ENCODE measurements at places on chromosomes 6 and 20.

DNA sequence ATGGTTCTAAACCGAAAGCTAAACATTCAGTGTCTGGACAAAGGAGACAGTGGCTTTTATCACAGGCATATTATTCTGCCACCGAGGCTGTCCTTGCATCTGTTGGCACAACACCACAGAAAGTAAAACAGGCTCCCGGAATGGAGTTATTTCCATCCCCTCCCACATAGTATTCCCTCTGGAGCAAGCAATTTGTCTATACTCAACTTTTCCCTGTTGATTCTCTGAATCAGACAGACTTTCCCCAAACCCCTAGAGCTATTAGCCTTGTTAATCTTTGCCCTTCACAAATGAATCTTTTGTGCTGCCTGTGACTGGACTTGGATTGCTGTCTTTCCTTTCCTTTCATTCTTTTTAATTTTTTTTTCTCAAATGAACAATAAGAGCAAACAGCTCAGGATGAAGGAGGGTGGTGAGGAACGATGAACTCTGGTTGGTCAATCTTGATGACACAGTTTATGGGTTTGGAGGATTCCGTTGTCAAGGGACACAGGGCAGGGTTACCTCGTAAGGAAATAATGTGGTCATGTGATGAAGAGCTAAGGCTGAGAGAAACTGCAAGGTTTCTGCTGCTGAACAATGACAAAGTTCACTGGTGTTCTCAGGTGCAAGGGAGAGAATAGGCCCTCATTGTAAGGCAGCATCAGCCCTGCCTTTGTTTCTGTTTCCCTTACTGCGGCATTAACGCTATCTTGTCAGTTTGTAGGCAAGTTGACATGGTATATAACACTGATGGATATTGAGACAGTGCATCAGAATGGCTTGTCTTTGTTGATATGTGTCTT, 275.0 kb upstream of the BMP2 start:
- no peak overlapping the region for H3K4me3 ChIP-seq
- no peak for DNase-seq
- no peaks in the 10 kb centered on the region for H3K36me3 ChIP-seq

- no peak overlapping the region for H3K27ac ChIP-seq
- H3K36me3 ChIP-seq = peaks cover 13% of the 10 kb centered on the region
Measured at GRCh38 chr20:4896971-4897497, 104.3 kb downstream of the SLC23A2 start.

GRCh38 chr6:142303176-142303533, 1.3 kb downstream of the ADGRG6 start:
- DNase-seq = no peak
- no peaks in the 10 kb centered on the region for H3K4me1 ChIP-seq
- H3K27me3 ChIP-seq = peaks cover 15% of the 10 kb centered on the region
- H3K27ac ChIP-seq = no peak overlapping the region
- no peak overlapping the region for H3K4me3 ChIP-seq
- H3K36me3 ChIP-seq = no peaks in the 10 kb centered on the region

DNA sequence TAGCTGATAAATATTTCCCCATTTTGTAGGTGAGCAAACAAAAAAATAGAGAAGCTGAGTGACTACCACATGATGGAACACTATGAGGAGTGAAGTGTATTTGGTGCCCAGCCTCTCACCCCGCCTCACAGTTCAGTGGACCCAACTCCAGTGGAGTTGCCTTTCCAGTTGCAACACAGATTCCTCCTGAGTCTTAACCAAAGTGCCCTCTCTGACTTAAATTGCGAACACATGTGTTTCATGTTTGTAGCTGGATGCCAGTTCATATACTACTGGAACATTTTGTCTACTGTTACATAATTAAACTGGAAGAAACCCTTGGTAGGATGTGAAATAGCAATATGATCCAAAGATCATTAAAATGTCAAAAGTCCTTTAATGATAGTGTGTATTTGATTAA, 448.9 kb downstream of the COL12A1 start:
- H3K4me3 ChIP-seq = no peak overlapping the region
- no peak overlapping the region for H3K27ac ChIP-seq
- no peak for DNase-seq
- no peaks in the 10 kb centered on the region for H3K36me3 ChIP-seq
- H3K27me3 ChIP-seq = no peaks in the 10 kb centered on the region

GRCh38 chr6:150276937-150277742, 91.7 kb upstream of the IYD start:
- no peak overlapping the region for H3K4me3 ChIP-seq
- no peaks in the 10 kb centered on the region for H3K4me1 ChIP-seq
- DNase-seq = no peak

DNA sequence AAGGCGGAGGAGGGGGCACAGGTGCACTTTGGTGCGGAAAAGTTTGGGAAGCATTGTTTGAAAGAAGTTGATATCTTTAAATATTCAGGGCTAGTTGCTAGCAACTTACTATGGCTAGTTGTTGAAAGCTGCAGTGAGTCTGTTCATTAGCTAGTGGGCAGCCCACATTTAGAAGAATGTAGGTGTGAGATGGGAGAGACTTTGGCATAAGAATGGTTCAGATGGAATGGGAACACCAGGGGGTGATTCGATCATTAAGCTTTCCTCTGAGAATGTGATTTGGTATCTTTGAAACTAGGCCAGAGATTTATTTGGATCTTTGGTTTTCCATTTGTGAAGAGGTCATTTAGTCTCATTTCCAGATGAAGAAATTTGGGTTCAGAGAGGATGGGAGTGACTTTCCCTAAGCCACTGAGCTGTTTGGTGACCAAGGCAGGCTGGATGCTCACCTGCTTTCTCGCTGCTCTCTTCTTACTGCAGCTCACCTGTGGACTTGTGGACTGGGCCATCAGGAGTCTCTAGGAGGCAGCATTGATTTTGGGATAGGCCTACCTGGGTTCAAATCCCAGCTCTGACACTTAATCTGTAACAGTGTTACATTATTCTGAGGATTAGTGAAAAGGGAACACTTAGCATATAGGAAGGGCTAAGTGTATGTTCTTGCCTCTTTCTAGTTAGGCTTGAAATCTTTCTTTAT, 62.9 kb downstream of the CARMIL1 start:
- H3K27me3 ChIP-seq = no peaks in the 10 kb centered on the region
- no peak overlapping the region for H3K4me3 ChIP-seq
- H3K27ac ChIP-seq = no peak overlapping the region
- no peaks in the 10 kb centered on the region for H3K4me1 ChIP-seq

- no peak overlapping the region for H3K27ac ChIP-seq
- DNase-seq = no peak
- peaks cover 4% of the 10 kb centered on the region for H3K4me1 ChIP-seq
- H3K27me3 ChIP-seq = no peaks in the 10 kb centered on the region
Measured at GRCh38 chr6:167566711-167567141, 241.8 kb downstream of the TTLL2 start.

DNA sequence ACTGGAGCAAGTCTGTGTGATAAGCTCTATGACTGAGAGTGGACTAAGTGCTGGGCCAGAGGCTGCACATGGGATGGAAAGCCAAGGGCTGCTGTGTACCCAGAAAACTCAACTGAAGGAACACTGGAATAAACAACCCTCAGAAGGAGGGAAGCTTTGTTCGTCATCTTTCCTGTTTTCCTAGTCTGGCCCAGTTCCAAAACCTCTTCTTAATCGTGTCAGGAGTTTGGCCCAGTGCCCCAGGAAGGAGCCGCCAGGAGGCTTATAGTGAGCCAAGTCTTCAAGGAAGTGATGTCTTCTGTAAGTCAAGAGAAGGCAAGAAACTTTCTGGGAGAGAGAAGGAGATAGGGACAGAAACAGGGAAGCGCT, 23.3 kb upstream of the TOP1 start:
- no peaks in the 10 kb centered on the region for H3K36me3 ChIP-seq
- H3K27me3 ChIP-seq = no peaks in the 10 kb centered on the region
- peak overlapping the region; percentile 3 for H3K27ac ChIP-seq
- H3K4me1 ChIP-seq = no peaks in the 10 kb centered on the region

GRCh38 chr6:33600761-33601160, 20.4 kb upstream of the ITPR3 start:
- H3K4me3 ChIP-seq = no peak overlapping the region
- H3K27ac ChIP-seq = no peak overlapping the region
- no peaks in the 10 kb centered on the region for H3K36me3 ChIP-seq
- no peak for DNase-seq

DNA sequence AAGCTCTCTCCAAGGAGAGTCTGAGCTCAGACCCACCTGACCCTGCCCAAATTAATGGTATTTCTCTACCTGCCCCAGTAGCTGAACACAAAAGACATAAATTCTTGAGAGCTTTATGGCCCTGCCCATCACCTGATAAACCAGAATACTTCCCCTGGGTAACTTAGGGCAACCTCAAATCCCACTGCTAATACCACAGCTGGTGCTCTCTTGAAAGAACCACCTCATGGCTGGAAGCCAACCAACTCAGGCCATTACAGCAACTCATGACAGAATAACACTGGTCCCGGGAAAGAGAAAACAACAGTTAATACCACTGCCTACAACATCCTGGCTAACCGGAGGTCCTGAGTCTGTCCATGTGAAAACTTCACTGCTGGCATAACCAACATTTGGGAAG, 328.6 kb downstream of the NKAIN2 start:
- no peak for DNase-seq
- no peaks in the 10 kb centered on the region for H3K36me3 ChIP-seq
- H3K4me3 ChIP-seq = no peak overlapping the region

DNA sequence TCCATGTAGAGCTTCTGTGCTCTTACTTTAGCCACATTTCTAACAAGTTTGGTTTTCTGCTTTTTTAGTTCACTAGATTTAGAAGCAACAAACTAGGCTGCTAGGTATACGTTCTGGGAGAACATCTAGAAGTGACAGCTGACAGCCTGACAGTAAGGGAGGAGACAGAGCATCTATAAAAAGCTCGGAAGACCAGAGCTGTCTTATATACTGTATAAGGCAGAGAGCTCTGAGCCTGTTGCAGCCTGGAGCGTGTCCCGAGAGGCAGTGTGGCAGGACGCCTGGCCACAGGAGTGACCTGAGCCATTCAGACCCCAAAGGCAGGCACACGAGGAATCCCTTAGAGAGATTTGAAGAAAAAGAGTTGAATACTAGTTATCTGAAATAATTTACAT, 24.6 kb downstream of the PPP1R14C start:
- no peak overlapping the region for H3K4me3 ChIP-seq
- H3K4me1 ChIP-seq = no peaks in the 10 kb centered on the region
- H3K27ac ChIP-seq = no peak overlapping the region
- no peaks in the 10 kb centered on the region for H3K27me3 ChIP-seq

DNA sequence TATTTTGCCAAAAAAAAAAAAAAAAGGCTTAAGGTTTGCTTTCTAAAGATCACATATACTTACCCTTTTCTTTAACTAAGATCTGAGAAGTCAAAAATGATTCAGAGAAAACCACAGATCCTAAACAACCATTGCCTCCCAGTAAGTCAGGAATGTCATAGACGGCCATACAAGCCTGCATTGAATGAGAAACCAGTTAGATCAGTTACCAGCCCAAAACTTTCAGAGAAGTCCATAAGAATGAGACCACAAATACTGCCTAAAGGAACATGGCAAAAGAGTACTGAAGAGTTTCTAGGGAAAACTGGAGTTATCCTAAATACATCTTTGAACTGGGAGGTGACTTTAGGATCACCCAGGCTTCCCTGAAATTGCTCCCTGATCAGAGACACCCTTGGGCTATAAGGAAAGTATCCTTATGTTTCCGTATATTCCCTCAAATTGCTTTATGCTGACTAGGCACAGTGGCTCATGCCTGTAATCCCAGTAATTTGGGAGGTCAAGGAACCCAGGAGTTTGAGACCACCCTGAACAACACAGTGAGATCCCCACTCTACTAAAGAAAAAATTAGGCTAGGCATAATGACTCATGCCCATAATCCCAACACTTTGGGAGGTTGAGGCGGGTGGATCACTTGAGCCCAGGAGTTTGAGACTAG, 79.4 kb upstream of the SLC4A11 start:
- H3K4me3 ChIP-seq = no peak overlapping the region
- peaks cover 77% of the 10 kb centered on the region for H3K36me3 ChIP-seq
- H3K27ac ChIP-seq = no peak overlapping the region
- no peaks in the 10 kb centered on the region for H3K27me3 ChIP-seq

DNA sequence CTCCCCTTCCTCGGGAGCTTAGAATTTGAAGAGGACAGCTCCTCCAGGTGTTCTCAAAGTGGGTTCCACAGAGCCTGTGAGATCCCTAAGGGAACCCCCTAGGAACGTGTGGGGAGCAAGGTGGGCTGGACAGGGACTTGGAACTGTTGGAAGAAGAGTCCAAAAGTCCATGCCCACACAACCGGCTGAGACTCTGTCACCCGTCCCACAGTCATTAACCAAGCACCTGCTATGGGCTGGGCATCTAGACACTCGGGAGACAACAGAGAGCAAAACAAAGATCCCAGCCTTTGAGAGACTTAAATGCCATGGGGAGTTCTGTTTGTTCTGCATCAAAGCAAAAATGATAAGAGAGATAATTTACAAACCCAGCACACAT, 51.9 kb upstream of the SAYSD1 start:
- no peaks in the 10 kb centered on the region for H3K27me3 ChIP-seq
- no peak for DNase-seq
- no peaks in the 10 kb centered on the region for H3K36me3 ChIP-seq

- H3K4me1 ChIP-seq = no peaks in the 10 kb centered on the region
- DNase-seq = no peak
- H3K27me3 ChIP-seq = no peaks in the 10 kb centered on the region
- H3K36me3 ChIP-seq = no peaks in the 10 kb centered on the region
- no peak overlapping the region for H3K4me3 ChIP-seq
- no peak overlapping the region for H3K27ac ChIP-seq
Measured at GRCh38 chr20:21956591-21956990, 251.1 kb downstream of the PAX1 start.

DNA sequence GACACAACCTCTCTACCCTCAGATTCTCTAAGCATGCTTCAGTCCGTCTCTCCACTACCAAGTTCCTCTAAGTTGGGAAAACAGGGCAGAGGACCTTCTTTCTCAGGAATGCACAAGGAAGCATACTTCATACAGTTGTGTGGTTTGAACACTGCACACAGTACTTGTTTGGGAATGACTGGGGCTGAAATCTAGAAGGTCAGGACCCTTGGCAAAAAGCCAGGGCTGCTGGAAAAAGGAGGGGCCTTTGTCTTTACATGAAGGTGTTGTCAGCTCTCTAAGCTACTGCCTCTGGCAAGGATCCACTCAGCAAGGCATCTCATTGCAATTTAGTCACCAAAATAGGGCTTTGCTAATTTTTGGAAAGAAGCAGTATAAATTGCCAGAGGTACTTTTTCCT, 20.7 kb upstream of the HEY2 start:
- H3K27me3 ChIP-seq = no peaks in the 10 kb centered on the region
- H3K27ac ChIP-seq = peak overlapping the region; percentile 18
- no peak overlapping the region for H3K4me3 ChIP-seq
- H3K36me3 ChIP-seq = no peaks in the 10 kb centered on the region
- H3K4me1 ChIP-seq = peaks cover 4% of the 10 kb centered on the region
- DNase-seq = no peak

DNA sequence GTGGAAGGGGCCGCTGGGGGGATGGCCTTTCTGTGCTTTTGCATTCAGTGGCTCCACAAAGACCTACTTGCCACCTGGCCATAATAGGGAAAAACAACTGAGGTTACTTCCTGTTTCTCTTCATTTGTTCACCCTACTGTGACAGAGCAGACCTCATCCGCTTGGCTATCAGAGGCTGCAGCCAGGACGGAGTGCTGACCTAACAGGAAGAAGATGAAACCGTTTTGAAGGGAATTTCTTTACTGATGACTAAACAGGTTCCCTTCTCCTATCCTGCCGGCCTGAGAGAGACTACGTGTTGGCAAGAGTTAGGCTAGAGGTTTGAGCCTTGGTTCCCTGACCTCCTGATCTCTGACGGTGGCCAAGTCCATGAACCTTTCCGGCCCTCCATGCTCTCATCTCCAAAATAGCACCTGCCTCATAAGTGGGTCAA, 21.3 kb downstream of the PRR18 start:
- H3K4me3 ChIP-seq = no peak overlapping the region
- H3K4me1 ChIP-seq = no peaks in the 10 kb centered on the region
- H3K36me3 ChIP-seq = no peaks in the 10 kb centered on the region
